Head of caudate nucleus (tissue), 42 donors: ENCODE measurements at places on chromosomes 12 and 14.

DNA sequence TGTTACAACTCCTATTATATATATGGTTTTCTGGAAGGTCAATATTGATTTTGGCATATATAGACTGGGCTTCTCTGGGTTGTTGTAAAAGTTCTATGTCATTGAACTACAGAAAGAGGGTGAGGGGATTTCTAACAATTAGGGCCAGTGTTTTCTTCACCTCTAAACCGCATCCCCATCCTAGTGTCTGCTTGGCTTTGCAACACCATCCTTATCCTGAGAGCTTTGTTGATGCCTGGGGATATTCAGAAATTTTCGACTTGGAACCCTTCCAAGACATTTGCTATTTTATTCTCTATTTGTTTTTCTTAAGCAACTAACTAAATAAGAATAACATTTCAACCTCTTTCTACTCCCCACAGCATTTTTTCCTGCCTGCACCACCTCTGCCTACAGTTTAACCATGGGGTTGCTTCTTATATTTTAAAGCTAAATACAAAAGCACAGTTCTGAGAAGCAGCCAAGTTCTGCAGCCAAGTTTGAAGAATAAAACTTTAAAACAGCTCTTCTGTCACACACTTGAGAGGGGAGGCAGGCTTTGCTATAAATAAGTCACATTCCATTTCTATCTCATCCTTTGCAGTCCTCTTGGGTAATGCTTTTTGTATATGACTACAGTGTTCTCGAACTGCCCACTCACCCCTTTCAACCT, 53.4 kb downstream of the RGS6 start:
- no peak for DNase-seq

GRCh38 chr14:85917716-85918115, 387.8 kb downstream of the FLRT2 start:
- peak; percentile 68 for DNase-seq

DNA sequence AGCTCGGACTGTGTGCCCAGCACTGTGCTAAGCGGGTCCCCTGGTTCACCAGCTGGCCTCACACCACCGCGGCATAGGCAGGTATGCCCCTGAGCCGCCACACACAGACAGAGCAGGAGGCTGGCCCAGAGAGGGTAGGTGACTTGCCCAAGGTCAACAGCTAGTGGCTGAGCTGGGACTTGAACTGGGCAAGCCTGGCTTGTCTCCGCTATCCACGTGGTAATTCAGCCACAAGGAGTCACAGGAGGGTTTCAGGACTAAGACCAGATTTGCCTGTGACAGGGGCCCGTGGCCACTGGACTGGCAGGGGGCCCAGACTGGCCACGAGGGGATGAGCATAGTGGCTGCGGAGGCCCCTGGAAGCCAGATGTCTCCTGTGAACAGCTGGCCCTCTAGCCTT, 47.7 kb downstream of the NCOR2 start:
- no peak for DNase-seq

- no peak for DNase-seq
Observed at GRCh38 chr12:22971247-22971646, 346.3 kb downstream of the ETNK1 start.

GRCh38 chr12:69044887-69045286, 111.9 kb upstream of the CPM start:
- DNase-seq: no peak

DNA sequence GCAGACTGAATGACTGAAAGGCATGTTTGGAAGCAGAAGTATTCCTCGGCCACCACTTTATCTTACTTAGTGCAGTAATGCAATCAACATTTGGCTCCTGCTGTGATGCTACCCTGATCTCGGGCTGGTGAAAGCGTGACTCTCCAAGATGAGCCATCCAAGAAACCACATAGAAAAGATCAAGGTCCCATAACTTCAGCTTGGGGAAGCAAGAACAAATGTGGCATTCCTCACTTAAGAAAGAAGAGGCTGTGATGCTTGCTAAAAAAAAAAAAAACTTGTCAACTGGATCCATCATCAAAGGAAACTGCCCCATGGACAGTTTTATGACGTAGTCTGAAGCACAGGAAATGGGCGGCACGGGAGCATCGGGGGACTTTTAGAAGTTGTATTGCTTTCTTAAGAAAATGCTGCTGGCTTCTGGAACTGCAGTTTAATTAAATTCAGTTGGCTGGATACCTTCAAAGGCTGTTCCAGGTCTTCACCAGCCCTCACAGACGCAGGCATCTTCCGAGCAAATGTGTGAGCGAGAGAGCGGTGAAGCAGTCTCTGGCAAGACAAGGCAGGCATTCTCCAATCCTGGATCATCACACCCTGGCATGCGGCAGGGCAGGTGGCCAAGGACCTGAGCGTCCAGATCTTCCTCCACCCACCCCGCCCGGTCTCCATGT, 38.2 kb upstream of the MAP1LC3B2 start:
- no peak for DNase-seq

- no peak for DNase-seq
Observed at GRCh38 chr12:95742586-95742985, 48.0 kb downstream of the NTN4 start.

DNA sequence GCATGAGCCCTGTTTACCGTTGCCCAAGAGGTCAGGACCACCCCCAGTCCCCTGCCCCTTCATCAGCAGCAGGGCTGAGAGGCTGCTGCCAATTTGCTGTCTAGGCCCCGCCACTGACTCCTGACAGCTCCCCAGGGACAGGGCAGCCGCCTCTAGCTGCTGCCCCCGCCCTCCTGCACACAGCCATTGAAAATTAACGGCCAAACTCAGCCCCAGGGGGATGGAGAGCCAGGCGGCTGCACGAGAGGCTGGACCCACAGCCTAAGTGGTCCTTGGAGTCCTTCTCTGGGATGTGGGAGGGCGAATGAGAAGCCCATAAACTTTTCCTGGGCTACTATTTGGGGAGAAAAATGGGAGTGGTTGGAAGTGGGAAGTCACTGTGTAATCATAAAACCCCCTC, 4.6 kb downstream of the FOXN4 start:
- no peak for DNase-seq

DNA sequence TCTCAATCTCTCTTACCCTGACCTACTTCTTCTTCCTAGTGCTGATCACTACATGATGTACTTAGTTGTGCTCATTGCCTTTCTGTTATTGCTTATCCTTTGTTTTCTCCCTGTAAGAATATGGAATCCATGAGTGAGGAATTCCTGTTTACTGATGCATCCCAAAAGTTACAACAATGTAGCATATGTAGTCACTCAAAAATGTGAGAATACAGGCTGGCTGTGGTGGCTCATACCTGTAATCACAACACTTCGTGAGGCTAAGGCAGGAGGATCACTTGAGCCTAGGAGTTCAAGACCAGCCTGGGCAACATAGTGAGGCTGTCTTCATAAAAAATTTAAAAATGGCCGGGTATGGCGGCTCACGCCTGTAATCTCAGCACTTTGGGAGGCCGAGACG, 8.0 kb upstream of the WDR20 start:
- DNase-seq: no peak

GRCh38 chr12:24427776-24428175, 478.3 kb upstream of the SOX5 start:
- no peak for DNase-seq

DNA sequence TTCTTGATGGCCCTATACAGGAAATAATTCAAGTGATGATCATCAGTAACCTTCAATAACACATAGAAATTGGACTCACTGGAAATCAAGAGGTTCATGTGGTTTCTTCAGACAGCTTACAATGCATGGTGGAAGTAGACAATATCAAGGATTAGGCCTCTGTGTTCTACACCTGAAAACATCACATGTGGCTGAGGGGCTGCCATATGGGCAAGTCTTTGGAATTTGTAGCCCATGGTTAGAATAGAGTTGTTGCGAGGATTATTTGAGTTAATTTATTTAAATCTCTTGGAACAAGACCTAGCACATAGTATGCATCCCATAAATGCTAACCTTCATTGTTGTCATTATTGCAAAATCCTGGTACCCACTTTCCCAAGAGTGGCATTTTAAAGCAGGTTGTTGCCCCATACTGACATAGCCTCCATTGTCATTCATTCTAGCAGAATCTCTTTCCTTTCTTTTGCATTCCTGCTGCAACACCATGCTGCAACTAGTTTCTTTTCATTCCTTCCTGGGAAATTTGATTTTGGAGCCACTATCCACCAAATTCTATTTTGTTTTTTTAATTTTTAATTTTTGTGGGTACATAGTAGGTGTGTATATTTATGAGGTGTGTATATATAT, 352.7 kb upstream of the NAV3 start:
- no peak for DNase-seq

- DNase-seq: no peak
Observed at GRCh38 chr14:38122241-38122640, 85.5 kb upstream of the SSTR1 start.

DNA sequence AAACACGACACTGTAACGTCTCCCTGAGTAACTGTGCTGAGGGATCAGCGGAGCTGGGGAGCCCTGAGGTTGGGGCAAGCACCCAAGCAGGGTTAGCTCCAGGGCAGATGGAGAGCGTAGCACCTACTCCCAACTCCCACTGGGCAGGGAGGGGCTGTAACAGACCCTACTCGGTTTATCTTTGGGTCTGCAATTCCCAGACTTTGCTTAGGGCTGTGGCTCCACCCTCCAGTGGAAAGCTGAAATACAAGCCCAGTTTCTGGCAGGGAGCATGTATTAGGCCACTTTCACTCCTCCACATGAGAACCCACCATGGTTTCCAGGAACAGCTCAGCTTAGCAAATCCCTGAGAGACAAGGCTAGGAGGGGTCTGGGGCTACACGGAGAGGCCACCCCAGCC, 17.3 kb upstream of the TC2N start:
- DNase-seq: no peak

- DNase-seq: no peak
Observed at GRCh38 chr12:6438345-6438744, 6.4 kb upstream of the CD27 start.

- DNase-seq: no peak
Observed at GRCh38 chr12:242496-242895, 20.1 kb downstream of the SLC6A13 start.

GRCh38 chr12:94649349-94650142, 811 bp downstream of the TMCC3 start:
- peak; percentile 63 for DNase-seq

DNA sequence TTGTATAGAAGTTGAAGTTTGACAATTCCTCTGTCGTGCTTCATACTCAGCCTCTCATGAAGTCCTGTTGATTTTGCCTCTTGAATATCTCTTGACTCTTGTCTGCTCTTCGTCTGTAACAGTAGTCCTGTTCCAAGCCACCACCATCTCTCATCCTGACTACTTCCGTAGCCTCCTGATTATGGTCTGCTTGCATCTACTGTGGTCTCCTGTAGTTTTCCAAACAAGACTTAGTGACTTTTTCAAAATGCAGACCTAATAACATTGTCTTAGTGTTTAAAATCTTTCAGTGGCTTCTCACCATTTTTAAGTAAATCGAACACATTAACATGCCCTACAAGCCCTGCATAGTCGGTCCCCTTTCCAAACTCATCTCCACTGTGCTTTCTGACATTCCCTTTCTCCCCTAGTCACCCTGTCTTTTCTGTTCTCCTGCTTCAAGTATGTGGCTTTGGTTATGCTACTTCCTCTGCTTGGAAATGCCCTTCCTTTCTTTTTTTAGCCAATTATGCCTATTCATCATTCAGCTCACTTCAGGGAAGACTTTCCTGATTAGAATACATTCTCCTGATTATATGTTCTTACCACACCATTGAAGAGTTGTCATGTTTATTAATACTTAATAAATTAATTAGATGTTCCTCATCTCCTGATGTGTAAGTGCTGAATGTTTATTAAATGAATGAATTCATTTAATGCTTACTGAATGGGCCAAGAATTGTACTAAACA, 2.0 kb downstream of the SCYL2 start:
- DNase-seq: no peak

- no peak for DNase-seq
Observed at GRCh38 chr12:20097626-20098025, 270.7 kb upstream of the PDE3A start.

DNA sequence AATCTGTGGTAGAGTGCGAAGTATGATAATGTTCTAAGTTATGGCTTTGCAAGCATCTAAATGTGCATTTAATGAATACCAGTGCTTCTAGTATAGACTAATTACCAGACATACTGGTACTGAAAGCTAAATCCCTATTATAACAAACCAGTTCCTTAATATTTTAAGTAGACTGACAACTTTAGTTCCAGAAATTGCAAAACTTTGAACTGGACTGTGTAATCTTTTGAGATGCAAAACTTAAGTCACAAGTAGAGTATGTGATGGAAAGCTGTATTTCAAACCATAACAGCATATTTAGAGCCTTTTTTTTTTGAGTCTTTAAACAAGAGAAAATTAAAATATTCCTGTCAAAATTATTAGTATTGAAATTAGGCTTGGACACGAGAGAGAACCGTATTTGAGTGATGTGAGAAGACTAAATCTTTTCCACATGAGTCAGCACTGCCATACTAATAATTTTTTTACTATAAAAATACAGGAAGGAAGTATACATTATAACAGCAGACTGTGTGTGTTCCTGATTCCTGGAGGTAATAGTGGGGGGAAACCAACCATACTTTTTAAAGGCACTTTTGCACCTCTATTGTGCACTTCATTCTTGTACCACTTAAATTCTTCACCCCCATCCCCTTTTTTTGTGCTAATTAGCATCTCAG, 45.5 kb downstream of the PPM1A start:
- no peak for DNase-seq

GRCh38 chr12:132601171-132601883, 9.1 kb downstream of the LRCOL1 start:
- DNase-seq: no peak

GRCh38 chr12:28770322-28770721, 378.8 kb upstream of the FAR2 start:
- DNase-seq: no peak

GRCh38 chr14:69573831-69574262, 824 bp downstream of the CCDC177 start:
- DNase-seq: peak; percentile 20

- no peak for DNase-seq
Observed at GRCh38 chr12:76947304-76947703, 68.5 kb upstream of the CSRP2 start.

GRCh38 chr14:75562089-75562488, 16.3 kb upstream of the FLVCR2 start:
- no peak for DNase-seq

GRCh38 chr12:62914443-62915203, 20.3 kb downstream of the PPM1H start:
- no peak for DNase-seq

GRCh38 chr14:39628087-39628486, 195.9 kb upstream of the FBXO33 start:
- DNase-seq: no peak
